ENCODE measurements at places on chromosomes 4 and X.

GRCh38 chr4:71729856-71730255 lies 54.0 kb downstream of the GC start:
- no peaks in the 10 kb centered on the region for H3K27me3 ChIP-seq
- H3K4me3 ChIP-seq = no peak overlapping the region
- no peaks in the 10 kb centered on the region for H3K36me3 ChIP-seq
- H3K27ac ChIP-seq = no peak overlapping the region

- H3K4me3 ChIP-seq = no peak overlapping the region
- H3K27ac ChIP-seq = no peak overlapping the region
- H3K36me3 ChIP-seq = peaks cover 1% of the 10 kb centered on the region
- no peaks in the 10 kb centered on the region for H3K27me3 ChIP-seq
- H3K4me1 ChIP-seq = peaks cover 3% of the 10 kb centered on the region
- DNase-seq = no peak
These were observed 17.1 kb upstream of the SLC7A11 start for GRCh38 chr4:138259271-138259670.

GRCh38 chr4:125677665-125678307 lies 363.0 kb downstream of the FAT4 start:
- no peaks in the 10 kb centered on the region for H3K4me1 ChIP-seq
- H3K27ac ChIP-seq = no peak overlapping the region
- H3K27me3 ChIP-seq = no peaks in the 10 kb centered on the region
- H3K36me3 ChIP-seq = no peaks in the 10 kb centered on the region
- no peak overlapping the region for H3K4me3 ChIP-seq

- H3K4me1 ChIP-seq = no peaks in the 10 kb centered on the region
- H3K27me3 ChIP-seq = no peaks in the 10 kb centered on the region
- no peak overlapping the region for H3K27ac ChIP-seq
- DNase-seq = no peak
- no peak overlapping the region for H3K4me3 ChIP-seq
- peaks cover 14% of the 10 kb centered on the region for H3K36me3 ChIP-seq
These were observed 14.9 kb downstream of the VBP1 start for GRCh38 chrX:155231163-155231562.

GRCh38 chr4:107806196-107806595 lies 18.5 kb upstream of the SGMS2 start:
- H3K27me3 ChIP-seq = no peaks in the 10 kb centered on the region
- no peaks in the 10 kb centered on the region for H3K36me3 ChIP-seq
- H3K4me1 ChIP-seq = no peaks in the 10 kb centered on the region
- H3K4me3 ChIP-seq = no peak overlapping the region

GRCh38 chr4:151901631-151902030 lies 140.8 kb upstream of the GATB start:
- H3K27ac ChIP-seq = no peak overlapping the region
- DNase-seq = no peak
- H3K27me3 ChIP-seq = no peaks in the 10 kb centered on the region

DNA sequence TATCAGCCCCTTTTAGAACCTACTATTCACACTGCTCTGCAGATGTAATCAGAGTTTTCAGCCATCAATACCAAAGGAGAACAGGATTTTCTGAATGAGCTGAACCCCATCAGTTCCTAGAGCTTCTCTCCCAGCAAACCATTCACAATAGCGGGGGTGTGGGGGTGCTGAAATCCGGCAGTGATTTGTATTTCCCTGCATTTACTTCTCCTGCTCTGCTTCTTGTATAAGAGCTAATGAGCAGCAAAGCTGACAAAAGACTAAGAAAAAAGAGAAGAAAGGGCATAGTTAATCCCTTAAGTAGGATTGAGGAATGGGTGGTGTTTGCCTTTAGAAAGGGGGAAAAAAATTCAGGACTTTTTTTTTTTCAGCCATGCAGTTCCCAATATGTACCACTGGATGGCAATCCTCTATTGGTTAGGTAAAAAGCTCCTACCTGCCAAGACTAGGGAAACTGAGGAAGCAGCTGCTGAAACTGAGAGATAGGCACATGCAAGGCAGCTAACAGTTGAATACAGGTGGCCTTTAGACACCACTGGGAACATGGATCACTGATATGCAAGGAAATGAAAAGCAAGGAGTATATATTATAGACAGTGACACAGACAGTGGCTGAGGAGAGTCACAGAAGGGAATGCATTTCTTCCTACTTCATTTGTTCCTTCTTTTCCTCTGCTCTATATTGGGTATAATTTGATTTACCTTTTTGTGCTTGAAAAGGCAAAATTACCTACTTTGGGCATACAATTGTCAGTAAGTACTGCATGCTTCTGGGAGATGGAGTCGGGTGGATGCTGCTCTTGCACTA lies 217.9 kb downstream of the HS6ST2 start:
- H3K4me1 ChIP-seq = peaks cover 35% of the 10 kb centered on the region
- H3K36me3 ChIP-seq = no peaks in the 10 kb centered on the region
- DNase-seq = no peak

DNA sequence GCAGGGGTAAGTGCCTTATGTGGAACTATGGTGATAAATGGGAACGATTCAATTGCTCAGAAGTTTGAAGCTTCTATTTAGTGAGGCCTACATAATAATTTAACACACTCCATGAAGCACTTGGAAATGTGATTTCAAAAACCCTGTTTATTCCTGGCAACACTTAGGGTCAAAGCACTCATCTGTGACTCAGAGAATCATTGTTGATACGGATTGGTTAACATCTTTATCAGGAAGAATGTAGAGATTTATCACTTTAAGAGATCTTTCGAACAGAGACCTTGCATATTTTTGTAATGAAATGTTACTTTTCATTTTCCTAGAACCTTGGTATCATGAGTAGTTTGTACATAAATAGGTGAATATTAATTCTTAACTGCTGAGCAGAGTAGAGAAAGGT lies 269.1 kb upstream of the SLIT2 start:
- H3K36me3 ChIP-seq = no peaks in the 10 kb centered on the region
- no peak overlapping the region for H3K27ac ChIP-seq
- no peak for DNase-seq
- no peaks in the 10 kb centered on the region for H3K27me3 ChIP-seq
- H3K4me1 ChIP-seq = no peaks in the 10 kb centered on the region
- H3K4me3 ChIP-seq = no peak overlapping the region

DNA sequence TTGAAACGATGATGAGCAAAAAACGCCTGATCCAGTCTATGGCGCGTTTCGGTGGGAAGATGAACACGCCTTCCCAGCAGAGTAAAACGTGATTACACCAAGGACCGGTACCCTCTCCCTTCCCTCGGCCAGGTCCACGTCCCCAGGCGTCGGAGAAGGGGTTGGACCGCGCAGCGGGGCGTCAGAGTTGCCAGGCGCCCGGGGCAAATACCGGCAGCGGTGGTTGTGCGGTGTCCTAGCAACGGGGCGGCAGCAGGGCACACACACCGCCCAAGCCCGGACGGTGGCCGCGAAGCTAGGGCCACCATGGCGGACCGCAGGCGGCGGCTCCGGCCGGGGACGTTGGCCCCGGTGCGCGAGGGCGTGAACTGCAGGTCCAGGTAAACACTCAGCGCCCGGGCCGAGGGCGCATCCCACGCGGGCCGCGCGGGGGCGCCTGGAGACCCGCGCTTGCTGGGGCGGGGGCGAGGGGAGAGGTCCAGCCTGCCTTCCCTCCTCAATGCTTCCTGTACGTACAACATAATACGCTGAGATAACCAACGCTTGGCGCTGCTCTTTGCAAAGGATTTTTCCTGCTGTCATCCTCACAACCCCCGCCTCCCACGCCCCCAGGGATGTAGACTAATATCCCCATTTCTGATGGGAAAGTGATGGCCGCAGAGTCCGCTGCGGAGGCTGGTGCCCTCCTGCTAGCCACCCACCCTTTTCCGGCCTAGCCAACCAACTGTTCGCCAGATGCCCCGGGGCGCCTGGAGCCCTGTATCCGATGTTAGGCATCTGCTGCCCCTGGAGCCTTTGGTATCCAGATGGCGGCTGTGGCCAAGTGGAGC lies at the start of gene FAM47E:
Gene FAM47E, plus strand, starts transcription at position 281 of the 830 bp plus-strand sequence. Its CDS starts 26 bp downstream, at position 307.
- peak within 1 kb of the TSS; percentile 84 for H3K4me3 ChIP-seq
- H3K27me3 ChIP-seq = peaks cover 69% of the 10 kb centered on the region
- DNase-seq = peak; percentile 72
- no peak within 1 kb of the TSS for H3K27ac ChIP-seq

DNA sequence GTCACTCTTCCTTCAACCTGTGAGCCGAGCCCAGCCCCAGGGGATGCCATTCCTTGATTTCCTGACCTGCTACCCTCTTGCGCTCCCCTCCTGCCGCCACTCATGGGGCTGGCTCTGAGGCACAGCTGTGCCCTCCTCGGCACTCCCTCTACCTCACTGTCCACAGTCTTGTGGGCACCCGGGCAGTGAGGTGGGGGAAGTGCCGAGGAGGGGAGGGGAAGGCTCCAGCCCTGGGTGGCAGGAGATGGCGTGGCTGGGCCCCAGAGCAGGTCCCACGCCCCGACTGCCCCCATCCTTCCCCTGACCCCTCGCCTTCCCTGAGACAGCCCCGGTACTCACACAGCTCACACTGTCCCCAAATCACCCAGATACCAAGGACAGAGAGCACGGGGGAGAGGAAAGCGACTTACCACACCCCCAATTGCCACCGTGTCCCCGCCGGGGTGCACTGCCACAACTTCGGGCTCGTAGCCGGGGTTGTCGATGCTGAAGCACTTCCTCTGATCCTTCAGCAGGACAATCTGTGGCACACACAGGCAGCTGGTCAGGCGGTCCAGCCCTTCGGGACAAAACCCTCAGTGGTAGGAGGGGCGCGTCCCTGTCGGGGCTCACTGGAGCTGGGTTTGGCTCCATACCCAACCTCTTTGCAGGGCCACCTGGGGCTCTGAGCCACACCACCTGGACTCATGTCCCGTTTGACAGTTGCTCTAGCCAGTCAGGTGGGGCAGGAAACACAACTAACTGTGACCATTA lies 37.9 kb downstream of the WDR1 start:
- no peak overlapping the region for H3K4me3 ChIP-seq
- H3K27ac ChIP-seq = no peak overlapping the region
- DNase-seq = no peak
- H3K4me1 ChIP-seq = no peaks in the 10 kb centered on the region

- no peak overlapping the region for H3K4me3 ChIP-seq
- H3K27me3 ChIP-seq = no peaks in the 10 kb centered on the region
- no peak overlapping the region for H3K27ac ChIP-seq
- no peak for DNase-seq
These were observed 50.4 kb downstream of the MGARP start for GRCh38 chr4:139229534-139230039.

DNA sequence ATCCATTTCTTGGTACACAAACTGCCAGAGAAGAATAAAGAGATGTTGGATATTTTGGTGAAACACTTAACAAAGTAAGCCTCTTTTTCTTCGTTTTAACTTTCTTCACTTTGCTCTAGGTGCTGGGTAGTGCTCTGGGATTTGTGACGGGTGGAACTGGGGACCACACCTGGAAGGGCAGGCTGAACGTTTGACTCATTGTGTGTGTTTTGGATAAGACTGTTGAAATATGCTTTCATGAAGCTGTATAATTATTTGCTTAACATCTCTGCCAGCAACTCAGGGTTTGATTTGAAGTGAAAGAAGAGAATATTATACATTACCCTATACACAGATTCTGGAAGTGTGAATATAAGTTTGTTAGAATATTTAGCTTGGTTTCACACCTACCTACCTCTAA lies 233.2 kb downstream of the ARHGAP10 start:
- H3K27ac ChIP-seq = no peak overlapping the region
- no peaks in the 10 kb centered on the region for H3K4me1 ChIP-seq
- no peak for DNase-seq
- H3K27me3 ChIP-seq = no peaks in the 10 kb centered on the region

- DNase-seq = no peak
- no peak overlapping the region for H3K27ac ChIP-seq
- H3K27me3 ChIP-seq = no peaks in the 10 kb centered on the region
- no peak overlapping the region for H3K4me3 ChIP-seq
These were observed 175.8 kb downstream of the QDPR start for GRCh38 chr4:17336069-17336468.

DNA sequence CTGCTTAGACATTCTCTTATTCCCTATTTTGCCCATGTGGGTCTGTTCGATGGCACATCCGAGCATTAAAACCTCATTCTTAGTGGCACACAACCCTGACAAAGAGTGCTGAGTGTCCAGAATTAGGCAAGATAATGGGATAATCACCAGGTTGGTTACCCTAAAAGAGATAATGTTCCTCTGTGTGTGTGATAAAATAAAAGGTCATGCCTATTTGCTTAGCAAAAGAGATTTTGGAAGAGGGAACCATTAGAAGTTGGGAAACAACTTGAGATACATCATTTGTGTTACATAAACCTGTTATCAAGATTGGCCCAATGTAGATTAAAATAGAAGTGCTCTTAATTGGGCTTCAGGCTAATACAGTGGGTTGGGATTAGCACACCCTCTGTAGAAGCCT lies 182.7 kb downstream of the NWD2 start:
- DNase-seq = no peak
- no peaks in the 10 kb centered on the region for H3K27me3 ChIP-seq
- no peaks in the 10 kb centered on the region for H3K4me1 ChIP-seq
- no peak overlapping the region for H3K27ac ChIP-seq
- H3K36me3 ChIP-seq = no peaks in the 10 kb centered on the region
- H3K4me3 ChIP-seq = no peak overlapping the region

- no peak overlapping the region for H3K4me3 ChIP-seq
- peaks cover 15% of the 10 kb centered on the region for H3K4me1 ChIP-seq
- H3K36me3 ChIP-seq = peaks cover 3% of the 10 kb centered on the region
These were observed 280.4 kb downstream of the DHX15 start for GRCh38 chr4:24303926-24304325.

- no peak overlapping the region for H3K27ac ChIP-seq
- H3K27me3 ChIP-seq = no peaks in the 10 kb centered on the region
- no peak overlapping the region for H3K4me3 ChIP-seq
- no peaks in the 10 kb centered on the region for H3K4me1 ChIP-seq
These were observed 134.5 kb upstream of the NLGN4X start for GRCh38 chrX:6363188-6363587.

DNA sequence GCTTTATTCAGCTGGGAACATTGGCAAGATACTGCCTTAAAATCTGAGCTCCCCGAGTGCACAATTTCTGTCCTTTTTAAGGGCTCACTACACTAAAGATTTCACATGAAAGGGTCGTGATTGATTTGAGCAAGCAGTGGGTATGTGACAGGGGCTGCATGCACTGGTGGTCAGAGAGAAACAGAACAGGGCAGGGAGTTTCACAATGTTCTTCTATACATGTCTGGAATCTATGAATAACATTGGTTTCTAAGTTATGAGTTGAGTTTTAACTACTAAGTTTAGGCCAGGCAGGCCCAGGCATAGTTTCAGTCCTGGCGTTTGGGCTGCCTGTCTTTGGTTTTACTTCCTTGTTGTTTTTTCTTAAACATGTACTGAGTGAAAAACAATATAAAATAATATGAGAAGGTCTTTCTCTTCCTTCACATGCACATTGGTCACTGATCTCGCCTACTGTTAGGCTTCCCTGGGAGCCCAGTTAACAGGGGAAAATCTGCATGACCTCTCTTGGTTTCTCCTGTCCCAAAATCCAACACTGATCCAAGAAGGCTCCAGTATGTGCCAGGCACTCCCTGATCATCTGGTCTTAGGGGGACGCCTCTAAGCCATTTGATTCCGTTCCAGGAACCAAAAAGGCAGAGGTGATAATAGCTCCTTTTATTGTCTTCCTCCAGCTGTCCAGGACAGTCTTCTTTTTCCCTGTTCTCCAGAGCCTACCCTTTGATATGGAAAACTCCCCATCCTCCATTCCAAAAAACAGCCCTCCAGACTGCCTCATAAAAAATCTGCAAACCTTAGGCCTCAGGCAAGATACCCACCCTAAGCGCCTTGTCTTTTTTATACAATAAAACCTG lies at the start of gene UGT2B17:
Gene UGT2B17, minus strand, starts transcription at position 51 of the 854 bp plus-strand sequence. CDS start 7,838 bp downstream, outside the sequence.
- H3K4me3 ChIP-seq = no peak within 1 kb of the TSS
- H3K4me1 ChIP-seq = no peaks in the 10 kb centered on the region
- H3K27ac ChIP-seq = no peak within 1 kb of the TSS
- no peaks in the 10 kb centered on the region for H3K36me3 ChIP-seq
- no peak for DNase-seq
